Stomach (tissue), 19 donors: ENCODE measurements at places on chromosomes 11 and 22. TPM values are rescaled to one million over a fixed set of nuclear protein-coding genes. Genes with fewer than 3 reads are reported as not detected.

SLC22A8 gene
- total RNA-seq = not detected

GRCh38 chr22:35155403-35156025 lies 89.6 kb downstream of the ISX start:
- DNase-seq = no peak

DNA sequence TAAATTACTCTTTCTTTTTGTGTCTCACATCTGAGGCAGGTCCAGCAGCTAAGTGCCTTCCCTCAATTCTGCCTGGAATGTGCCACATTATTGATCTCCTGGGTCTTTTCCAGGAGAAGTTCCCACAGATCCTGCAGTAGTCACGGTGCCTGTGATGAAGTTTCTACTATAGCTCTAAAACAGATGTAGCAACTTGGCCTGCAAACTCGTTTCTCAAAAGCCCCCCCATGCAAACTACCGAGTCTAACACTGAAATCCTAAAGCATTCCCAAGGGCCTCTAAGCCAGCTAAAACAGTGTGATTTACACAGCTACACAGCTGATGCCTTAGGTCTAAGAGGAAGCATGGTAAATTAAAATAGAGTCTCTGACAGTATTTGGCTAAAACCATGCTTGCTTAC lies 54.3 kb downstream of the DDI1 start:
- DNase-seq = no peak

DNA sequence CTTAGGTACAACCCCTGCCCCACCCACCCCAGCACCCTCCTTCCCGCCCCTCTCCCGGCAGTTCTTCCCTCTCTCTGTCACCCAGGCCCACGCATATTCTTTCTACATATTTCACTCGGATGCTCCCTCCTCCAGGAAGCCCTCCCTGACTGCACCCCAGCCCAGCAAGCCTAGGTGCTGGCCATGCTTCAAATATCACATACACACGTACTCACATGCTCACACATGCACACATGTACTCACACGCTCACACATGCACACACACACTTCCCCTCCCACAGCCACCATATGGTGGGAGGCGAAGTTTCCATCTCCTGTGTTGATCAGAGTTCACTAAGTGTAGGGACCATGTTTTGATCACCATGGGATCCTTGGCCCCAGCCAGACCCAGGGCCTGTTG lies 90.4 kb downstream of the WNT7B start:
- DNase-seq = no peak

DNA sequence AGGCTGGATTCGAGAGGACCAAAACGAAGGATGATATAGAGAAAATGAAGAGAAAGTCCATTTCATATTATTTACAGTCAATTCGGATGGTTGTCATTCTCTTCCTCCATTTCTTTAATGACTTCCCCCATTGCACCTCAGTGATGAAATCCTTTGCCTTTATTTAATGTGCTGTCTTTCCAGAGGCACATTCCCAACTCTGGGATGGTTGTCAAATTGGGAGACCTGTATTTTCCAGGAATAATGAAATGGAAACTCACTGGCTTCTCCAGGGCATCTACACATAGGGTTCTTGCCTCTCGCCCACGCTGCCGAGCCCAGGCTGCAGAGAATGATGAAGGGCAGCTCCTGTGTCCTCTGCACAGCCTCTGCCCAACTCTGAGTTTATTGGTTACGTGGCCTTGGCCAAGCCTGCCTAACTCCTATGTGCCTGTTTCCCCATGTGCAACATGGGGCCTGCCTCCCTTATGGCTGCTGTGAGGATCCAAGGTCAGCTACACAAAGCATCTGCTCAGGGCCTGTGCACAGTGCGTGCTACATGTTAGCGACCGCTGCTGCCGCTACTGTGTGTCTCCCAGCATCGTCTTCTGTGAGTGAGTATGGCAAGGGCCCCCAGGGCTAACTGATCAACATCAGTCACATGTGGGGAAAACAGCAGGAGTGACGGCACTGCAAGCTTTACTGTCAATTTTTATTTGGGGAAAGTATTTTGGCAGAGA lies 81.5 kb upstream of the BID start:
- DNase-seq = no peak

DNA sequence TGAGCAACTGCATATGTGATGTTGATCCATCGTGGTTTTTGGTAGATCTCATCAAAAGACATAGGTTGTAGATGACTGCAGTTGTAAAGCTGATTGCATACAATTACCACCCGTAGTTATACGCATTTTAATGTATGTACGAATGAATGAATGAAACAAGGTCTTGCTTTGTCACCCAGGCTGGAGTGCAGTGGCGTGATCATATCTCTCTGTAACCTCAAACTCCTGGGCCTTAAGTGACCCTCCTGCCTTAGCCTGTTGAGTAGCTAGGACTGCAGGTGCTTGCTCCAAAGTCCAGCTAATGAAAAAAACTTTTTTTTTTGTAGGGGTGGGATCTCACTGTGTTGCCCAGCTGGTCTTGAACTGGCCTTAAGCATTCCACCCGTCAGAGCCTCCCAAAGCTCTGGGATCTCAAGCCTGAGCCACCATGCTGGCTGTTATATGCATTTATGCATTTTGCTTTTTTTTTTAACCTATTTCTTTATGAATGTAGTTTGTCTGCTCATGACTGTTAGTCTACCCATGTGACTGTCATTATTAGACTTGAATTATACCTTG lies 53.5 kb downstream of the PPP6R3 start:
- DNase-seq = no peak

ME3 gene
- total RNA-seq = 55.0 TPM

GRCh38 chr22:23127055-23127756 lies 14.6 kb downstream of the RSPH14 start:
- no peak for DNase-seq

- peak; percentile 94 for DNase-seq
Measured at GRCh38 chr22:27686534-27686933, 115.0 kb downstream of the MN1 start.
